ENCODE measurements at places on chromosomes 12 and 14. TPM values are rescaled to one million over a fixed set of nuclear protein-coding genes. Genes with fewer than 3 reads are reported as not detected.

Gene IL22
- total RNA-seq, result not detected

Gene BDKRB2
- total RNA-seq, result 1.4 TPM

Gene GPRC5D
- total RNA-seq, result not detected

Gene CD9
- 31.1 TPM for total RNA-seq

Gene RERGL
- total RNA-seq, result not detected

Gene MSRB3
- total RNA-seq, result 35.1 TPM

Gene NFE2
- 0.40 TPM for total RNA-seq

Gene SOX5
- 0.98 TPM for total RNA-seq

Gene BCL11B
- total RNA-seq, result 1.4 TPM

DNA sequence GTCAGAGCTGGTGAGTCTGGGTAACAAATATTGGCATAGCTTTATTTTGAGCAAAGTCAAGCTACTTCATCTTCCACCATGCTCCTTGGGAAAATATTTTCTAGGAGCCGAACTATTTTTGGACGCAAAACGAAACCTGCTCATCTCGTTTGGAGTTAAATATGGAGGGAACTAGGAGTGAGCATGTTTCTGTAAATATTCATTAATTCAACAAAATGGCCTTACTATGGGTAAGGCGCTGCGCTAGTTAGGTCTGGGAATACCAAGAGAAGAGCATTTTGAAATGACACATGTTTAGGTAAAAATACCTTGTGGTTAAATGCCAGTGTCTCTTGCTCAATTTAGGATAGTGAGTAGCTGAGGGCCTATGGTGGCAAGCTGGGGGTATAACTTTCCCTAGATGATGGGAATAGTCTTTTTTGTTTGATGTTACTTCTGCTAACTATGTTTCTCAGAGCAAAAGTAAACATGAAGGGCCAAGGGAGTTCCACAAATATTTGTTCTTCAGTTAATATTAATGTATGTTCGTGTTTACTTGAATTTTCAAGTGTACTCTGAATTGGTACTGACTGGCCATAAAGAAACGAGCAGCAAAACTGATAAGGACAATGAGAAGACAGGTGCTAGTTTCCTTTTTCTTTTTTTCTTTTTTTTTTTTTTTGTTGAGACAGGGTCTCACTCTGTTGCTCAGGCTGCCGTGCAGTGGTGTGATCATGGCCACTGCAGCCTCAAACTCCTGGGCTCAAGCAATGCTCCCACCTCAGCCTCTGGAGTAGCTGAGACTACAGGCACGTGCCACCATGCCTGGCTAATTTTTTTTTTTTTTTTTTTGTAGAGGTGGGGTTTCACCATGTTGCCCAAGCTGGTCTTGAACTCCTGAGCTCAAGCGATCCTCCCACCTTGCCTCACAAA, 77.7 kb downstream of the MAP1LC3B2 start:
- DNase-seq, result no peak

- DNase-seq, result no peak
These were observed 45.7 kb downstream of the NPAS3 start for GRCh38 chr14:32984241-32984930.

DNA sequence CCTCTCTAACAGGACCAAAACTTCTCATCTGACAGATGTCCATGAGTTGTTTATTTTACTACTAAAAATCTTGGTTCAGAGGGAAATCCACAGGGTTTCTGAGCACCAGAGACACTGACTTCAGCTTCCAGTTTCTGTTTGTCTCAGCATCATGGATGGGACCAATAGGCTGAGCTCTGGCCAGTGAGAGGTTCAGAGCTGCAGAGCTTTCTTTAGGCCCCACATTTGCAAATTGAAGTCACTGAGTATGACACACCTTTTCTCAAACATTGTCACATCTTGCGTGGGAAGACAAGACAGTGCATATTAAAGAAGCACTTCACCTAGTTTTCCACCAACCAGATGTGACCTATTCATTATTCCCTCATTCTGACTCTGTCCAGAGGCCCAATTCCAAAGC, 45.2 kb downstream of the RDH12 start:
- no peak for DNase-seq

DNA sequence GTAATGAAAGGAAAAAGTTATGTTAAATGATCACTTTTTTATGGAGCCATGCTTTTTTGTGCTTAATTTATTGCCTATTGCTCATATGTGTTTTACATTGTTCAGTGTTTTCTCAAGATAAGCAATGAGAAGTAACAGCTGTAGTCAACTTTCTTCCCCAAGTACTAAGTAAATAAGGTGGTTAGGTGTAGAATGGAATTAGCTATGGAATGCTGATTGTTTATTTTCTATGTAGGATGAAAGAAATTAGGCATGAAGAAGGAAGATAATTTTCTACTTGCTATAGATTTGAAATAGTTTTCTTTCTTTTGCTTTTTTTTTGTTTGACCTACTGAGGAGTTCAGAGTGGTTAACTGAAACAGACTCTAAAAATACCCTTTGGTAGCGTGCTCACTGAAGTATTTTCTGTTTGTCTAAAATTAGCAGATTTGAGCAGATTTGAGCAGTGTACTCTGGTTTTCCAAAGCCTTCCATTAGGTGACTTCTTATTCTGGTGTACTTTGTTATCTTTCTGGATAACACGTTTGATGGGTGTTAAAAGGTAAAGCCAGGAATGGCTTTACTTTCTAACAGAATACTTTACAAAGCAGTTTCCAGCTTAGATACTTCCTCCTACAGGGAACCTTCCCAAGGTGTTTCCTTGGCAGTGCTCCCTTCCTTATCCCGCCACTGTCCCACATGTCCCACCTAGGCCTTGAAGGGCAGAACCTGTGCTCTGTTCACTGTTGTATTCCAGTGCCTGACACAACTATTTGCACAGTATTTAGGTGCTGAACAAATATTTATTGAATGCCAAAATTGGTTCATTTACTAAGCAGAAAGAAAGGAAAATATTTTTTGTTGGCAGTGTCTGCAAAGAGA, 56.0 kb downstream of the RASSF3 start:
- no peak for DNase-seq

GRCh38 chr12:63846238-63846967, 1.9 kb downstream of the SRGAP1 start:
- DNase-seq, result peak; percentile 43

GRCh38 chr12:54197431-54197909, 8.7 kb upstream of the SMUG1 start:
- peak; percentile 85 for DNase-seq

GRCh38 chr12:97425380-97425779, 37.2 kb upstream of the RMST start:
- no peak for DNase-seq

- DNase-seq, result no peak
These were observed 1581.3 kb upstream of the TMEM132C start for GRCh38 chr12:126685636-126686035.

GRCh38 chr12:43238281-43238680, 313.7 kb downstream of the ADAMTS20 start:
- no peak for DNase-seq

GRCh38 chr12:29269706-29270408, 111.1 kb downstream of the ERGIC2 start:
- no peak for DNase-seq

DNA sequence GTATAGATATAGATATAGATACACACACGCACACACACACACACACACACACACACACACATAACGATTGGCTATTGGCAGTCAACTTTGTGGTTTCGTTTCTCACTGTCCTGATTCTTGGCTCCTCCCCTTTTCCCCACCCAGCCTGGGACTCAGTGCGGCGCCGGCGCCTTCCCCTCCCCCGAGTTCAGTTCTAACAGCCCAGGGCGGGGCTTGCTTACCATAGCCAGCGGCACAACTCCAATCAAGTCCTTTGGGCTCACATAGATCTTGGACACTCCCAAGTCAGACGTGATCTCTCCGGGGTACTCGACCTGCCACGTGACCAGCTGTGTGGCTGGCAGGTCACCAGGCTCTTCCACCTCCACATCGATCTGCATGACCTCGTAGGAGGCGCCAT, 484.1 kb downstream of the GLT1D1 start:
- no peak for DNase-seq

DNA sequence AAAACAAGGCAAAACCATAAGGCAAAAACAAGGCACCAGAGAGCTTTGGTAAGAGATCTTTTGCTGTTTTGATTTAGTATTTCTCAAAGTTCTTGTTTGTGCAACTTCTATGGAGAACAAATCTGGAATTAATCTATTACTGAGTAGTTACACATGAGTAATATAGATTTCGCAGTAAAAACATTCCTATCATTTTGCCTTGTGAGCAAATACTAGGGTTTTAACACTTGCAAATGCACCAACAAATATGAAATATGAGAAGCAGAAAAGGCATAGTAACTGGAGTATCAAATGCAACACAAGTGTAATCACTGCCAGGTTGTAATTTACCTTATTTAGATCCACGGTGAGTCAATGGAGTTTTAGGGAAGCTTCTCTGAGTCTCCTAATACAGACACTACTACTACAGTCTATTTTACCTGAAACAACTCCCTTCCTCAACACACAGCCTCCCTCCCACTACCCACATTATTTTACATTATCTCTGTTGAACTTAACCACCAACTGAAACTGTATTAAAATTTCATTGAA, 324.1 kb downstream of the FLRT2 start:
- DNase-seq, result no peak

- no peak for DNase-seq
These were observed 22.5 kb upstream of the YAF2 start for GRCh38 chr12:42260518-42260917.

- no peak for DNase-seq
These were observed 156.7 kb downstream of the TMEM121 start for GRCh38 chr14:105682956-105683570.

- DNase-seq, result peak; percentile 27
These were observed at the start of gene CHGA for GRCh38 chr14:92922883-92923743. CHGA (plus strand) TSS chr14:92923150; CDS start chr14:92923360, 210 bp downstream.

DNA sequence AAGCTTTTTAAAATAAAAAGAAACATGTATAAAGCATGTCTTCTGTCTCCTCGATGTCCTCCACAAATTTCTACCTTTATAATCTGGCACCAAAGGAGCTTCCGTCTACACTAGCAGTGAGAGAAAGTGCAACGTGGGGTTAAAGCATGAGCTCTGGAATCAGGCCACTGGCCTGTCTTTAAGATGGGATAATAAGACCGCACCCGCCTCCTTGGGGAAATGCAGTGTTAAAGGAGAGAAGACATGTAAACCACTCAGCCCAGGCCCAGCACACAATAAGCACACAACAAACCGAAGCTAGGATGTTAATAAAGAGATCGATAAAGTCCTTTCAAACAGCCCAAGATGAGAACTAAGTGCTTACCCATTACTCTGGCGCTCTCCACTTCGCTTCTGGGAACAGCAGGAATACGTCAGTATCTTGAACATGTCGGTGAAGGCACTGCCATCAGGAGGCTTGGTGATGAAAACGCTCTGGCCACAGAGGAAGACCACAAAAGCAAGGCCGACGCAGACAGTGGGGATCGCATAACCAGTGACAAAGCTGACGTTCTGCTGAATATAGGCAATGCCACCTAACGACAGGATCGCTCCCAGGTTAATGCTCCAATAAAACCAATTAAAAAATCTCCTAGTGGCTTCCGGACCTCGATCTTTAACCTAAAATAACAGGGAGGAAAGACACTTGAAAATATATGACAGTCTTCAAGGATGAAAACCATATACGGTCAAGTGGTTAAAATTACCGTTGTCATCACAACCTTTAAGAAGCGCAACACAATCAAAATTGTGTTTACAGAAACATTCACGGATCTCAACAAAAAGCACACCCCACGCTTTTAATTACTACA, 9.1 kb downstream of the SLC15A4 start:
- no peak for DNase-seq

GRCh38 chr12:53078425-53079225, 565 bp downstream of the SPRYD3 start:
- peak; percentile 54 for DNase-seq

- peak; percentile 2 for DNase-seq
These were observed 484 bp downstream of the RIC8B start for GRCh38 chr12:106774808-106775524.

DNA sequence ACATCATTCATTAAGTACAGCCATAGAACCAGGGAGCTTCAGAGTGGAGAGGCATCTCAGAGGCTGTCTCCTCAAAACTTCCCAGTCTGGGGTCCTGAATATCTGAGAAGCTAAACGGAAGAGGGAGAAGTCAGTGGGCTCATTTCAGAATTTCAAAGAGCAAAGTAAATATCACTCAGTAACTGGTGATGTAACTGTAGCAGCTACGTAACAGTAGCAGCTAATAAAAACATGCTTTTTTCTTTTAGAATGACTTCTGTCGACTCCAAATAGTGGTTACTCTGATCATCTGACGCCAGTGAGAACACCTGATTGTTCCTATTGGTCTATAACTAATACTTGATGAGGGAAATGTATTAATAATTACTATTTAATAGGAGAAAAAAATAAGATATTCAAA, 383.3 kb downstream of the DPF3 start:
- no peak for DNase-seq

- no peak for DNase-seq
These were observed 8.6 kb downstream of the VTI1B start for GRCh38 chr14:67665868-67666267.

DNA sequence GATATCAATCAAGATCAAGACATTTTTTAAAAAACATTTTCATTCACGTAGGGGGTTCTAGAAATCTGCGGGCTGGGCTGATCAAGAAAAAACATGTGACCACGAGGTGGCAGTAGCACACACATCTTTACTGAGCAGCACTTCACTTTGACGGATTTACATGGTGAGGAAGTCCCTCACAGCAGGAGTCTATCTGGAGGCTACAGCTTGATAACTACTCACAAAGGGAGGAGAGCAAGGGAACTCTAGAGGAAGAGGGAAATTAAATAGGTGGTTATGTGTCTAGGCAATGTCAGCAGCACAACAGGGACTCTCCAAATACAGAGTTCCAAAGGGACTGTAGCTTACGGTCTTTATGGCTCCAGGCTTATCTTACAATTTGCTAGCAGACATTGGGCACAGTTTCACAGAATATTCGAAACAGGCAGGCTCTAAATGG, 248.1 kb downstream of the DPY19L2 start:
- DNase-seq, result peak; percentile 70

- DNase-seq, result no peak
These were observed 47.8 kb downstream of the LRCOL1 start for GRCh38 chr12:132562489-132563021.

- peak; percentile 60 for DNase-seq
These were observed 57.3 kb downstream of the GALNT16 start for GRCh38 chr14:69317102-69317755.
